Hematopoietic multipotent progenitor cell treated with erythropoietin and hydrocortisone succinate and interleukin-3 and kit ligand, for 4 days (in vitro differentiated cells): ENCODE measurements at places on chromosomes 12 and 14.

- DNase-seq, result peak; percentile 32
Observed at GRCh38 chr14:24298892-24299254, 707 bp downstream of the DHRS1 start.

- DNase-seq, result no peak
Observed at GRCh38 chr14:69573205-69573830, 1.4 kb downstream of the CCDC177 start.

- no peak for DNase-seq
Observed at GRCh38 chr12:102633981-102634605, 153.7 kb upstream of the IGF1 start.

DNA sequence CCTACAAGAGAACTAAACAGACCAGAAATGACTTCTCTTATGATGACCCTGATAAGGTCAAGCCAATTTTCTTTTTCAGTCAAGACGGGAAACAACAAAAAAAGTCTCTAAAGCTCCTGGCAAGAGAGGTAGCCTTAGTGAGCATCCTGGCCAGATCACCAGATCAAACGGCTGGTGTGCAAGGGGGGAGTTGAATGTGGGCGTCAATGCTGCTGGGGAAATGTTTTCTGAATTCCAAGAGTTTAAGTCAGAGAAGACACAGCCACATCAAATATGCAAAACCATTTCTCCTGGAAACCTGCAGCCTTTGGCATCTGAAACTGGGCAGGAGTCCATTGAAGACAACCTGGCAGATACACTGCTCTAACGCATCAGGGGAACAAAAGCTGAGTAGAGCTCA, 16.0 kb upstream of the SELPLG start:
- no peak for DNase-seq

- no peak for DNase-seq
Observed at GRCh38 chr14:97477353-97477752, 680.2 kb downstream of the VRK1 start.

- no peak for DNase-seq
Observed at GRCh38 chr12:6526201-6526600, 8.1 kb upstream of the GAPDH start.

DNA sequence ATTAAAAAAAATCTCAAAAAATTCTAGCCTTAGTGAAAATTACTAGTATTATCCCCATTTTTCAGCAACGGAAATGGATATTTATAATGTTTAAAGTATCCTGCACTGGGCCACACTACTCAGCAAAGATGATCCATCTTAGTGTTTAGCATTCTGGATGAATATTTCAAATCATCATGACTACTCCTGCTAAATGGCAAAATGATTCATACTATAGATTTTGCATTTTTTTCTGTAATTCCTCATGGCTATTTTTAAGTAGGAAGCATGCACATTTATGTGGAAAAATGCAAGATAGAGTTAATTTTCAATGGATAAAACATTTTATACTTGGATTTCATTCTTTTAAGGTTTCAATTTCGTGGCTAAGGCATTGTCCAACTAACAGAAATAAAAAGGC, 59.6 kb downstream of the LRFN5 start:
- no peak for DNase-seq

DNA sequence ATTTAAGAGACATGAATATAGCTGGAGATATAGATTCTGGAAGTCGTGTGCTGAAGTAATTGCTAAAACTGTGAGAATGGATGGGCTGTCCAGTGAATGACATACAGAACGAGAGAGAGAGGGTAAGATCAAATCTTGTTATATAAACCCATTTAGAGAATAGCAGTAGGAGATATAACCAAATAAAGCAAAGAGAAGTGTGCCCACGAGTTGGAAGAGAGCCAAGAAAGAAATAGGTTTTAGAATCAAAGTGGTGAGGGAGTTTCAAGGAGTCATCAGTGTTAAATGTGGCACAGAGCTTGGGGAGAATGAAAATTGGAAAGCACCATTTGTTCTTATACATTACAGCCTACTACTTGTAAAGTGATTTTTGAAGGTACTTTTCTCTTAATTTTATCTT, 19.2 kb downstream of the TOGARAM1 start:
- peak; percentile 38 for DNase-seq

DNA sequence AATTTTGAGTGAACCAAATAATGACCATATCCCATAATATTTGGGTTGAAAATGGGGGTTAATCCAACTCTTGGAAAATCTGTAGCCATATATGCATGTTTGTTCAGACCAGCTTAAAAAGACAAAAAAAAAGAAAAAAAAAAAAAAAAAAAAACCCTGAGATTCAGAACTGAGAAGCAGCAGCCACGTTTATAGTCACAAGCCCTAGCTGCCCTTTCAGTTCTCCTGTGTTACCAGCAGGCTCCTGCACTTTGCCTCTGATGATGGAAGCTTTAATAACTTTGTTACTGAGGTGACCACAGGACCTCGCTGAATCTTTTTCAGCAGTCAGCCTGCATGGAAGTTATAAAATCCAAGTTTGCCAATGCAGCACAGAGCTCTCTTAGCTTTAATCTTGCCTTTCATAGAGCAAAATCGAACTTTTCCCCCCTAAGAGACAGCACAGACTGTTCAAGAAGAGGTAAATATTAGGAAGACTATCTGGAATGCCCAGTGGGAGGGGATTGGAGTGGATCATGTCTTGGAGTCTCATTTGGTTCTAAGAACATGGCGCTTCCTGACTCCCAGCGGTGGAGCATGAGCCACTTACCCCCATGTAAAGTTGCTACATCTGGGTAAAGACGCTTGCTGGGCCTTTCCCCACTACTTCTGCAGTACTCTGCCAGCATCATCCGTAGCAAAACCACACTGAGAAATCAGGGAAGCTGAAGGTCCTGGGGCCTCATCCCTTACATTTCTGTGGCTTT, 20.6 kb downstream of the GNG2 start:
- DNase-seq, result no peak

DNA sequence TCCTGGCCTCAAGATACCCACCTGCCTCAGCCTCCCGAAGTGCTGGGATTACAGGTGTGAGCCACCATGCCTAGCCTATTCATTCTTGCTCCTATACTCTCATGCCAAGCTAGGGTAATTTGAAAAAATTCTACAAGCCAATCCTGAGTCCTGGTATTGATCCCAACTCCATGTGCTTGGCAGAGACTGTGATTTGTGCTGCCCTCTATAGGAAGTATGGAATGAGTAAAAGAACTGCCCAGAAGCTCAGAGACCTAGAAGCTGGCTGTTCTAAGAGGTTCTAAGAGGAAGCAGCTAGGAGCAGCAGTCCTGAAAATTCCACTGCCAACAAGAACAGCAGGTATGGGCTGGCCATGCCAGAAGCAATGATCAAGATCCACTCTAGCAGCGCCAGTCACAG, 402.5 kb downstream of the PCNX1 start:
- no peak for DNase-seq

- DNase-seq, result peak; percentile 73
Observed at GRCh38 chr14:60242429-60242828, 6.6 kb upstream of the PPM1A start.

- no peak for DNase-seq
Observed at GRCh38 chr12:8817856-8818255, 4.6 kb upstream of the A2ML1 start.

DNA sequence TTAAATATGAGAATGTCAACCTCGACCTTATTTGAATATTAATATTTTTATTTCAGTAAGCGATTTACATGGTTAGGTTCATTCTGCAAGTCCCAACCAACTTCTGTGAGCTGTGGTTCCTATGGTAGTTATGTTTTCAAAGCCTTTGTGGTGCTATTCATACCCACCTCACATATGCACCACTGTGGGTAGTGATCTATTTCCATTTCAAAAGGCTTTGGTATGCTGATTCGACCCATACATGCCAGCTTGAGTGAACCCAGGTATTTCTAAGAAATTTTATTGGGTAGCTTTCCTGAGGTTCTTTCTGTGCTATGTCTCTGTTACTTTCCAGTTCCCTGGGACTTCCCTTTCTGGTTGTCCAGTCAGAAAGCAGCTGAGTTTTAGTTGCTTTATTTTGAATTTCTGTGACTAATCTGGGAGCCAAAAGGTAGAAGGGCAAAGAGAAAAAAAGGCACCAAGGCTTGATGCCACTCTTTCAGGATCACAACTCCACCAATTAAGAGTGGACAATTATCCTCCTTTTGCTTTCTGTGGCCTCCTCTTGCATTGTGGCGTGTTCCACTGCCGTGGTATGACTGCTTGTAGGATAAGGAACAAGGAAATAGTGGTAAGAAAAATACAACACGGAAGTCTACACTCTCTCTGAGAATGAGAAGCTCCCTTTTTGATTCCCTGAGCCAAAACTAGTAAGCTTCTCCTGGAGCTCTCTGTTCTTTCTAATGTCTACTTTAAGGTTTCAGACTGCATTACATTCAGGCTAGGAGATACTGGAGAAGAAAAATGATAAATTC, 729.1 kb downstream of the NOVA1 start:
- no peak for DNase-seq

GRCh38 chr12:38541849-38542248, 225.3 kb downstream of the ALG10B start:
- DNase-seq, result no peak

DNA sequence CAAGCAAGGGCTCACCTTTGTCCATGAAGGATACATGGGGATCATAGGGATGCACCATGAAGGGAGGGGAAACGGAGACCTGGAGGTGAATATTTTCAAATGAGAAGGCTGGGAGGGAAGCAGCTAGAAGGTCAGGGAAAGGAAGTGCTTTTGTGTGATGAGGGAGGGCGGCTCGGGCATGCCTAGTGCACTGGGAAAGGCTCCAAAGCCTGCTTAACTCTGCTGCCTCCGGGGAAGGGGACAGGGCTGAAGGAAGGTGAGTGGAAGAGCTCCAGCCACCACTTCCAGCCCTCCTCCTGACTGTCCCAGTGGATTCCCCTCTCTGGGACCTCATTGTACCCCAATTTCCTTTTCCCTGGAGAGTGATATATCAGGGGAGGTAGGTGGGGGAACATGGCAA, 149.4 kb upstream of the PRMT8 start:
- no peak for DNase-seq

GRCh38 chr14:75496755-75497154, 25.5 kb upstream of the BATF start:
- DNase-seq, result peak; percentile 22

- no peak for DNase-seq
Observed at GRCh38 chr12:49894751-49895148, 8.9 kb downstream of the FAIM2 start.

DNA sequence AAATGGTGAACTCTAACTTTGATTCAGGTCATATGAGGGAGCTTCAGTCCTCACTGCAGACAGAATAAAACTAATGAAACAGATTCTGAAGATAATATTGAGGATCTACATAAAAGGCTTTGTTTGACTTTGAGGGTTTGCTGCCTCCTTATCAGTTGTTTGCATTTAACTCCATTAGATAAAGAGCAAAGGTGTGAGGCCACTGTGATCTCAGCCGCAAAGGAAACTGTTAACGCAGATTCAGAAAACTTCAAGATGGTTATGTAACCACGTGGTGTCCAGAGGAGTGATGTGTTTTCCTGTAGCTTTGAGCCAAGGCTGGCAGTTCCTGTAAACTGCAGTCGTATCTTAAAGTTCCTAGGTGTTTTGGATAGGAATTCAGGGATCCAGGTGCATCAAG, 67.8 kb downstream of the METTL25 start:
- DNase-seq, result peak; percentile 4

DNA sequence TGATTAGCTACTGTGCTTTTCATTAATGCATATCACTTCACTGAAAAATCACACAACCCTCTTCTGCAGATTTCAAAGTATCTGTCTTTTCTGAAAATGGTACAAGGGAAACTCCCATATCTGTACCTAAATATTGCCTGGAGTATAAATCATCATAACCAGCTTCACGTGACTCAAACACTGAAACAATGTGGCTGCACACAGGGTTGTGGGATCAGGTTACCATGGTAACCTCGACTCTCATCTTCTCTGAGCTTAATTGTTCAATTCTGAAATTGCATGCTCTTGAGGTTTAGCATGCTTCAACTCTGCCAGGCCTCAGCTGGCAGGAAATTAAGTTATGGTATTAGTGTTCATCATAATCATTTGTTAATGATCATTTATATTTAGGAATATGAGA, 77.5 kb upstream of the CPSF6 start:
- DNase-seq, result no peak

- DNase-seq, result no peak
Observed at GRCh38 chr12:57213763-57214397, 2.7 kb upstream of the NXPH4 start.

GRCh38 chr12:71940068-71940467, 1.4 kb downstream of the TPH2 start:
- no peak for DNase-seq

DNA sequence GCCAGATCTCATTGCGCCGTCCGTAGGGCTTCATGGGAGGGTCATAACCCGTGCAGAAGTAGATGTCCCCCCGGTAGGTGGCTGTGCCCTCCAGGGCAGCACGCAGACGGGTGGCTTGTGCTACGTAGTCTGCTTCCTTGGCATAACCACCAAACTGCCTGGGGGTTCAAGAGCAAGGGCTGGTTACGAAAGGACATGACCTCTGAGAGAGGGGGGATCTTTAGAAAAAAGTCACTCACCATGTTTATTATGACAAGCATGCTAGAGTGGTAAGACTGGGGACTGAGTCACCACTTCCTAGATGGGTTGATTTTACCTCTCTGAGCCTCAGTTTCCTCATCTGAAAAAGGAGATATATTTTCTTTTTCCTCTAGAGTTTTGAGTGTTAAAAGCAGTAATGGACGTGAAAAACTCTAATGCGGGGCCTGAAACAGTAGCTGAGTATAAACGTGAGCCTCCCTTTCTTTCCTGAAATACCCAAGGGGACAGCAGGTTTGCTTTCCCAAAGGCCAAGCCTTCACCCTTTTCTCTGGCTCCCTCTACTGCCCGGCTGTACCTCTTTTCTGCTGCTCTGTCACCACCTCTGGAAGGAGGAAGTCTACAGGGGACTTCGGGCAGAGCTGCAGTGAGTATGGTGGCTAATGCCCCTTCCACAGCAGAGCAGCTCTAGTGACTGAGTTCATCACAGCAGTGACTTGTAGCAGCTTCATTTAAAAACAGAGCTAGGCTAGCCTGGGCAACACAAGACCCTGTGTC, 23.5 kb upstream of the GPRC5D start:
- DNase-seq, result peak; percentile 73

DNA sequence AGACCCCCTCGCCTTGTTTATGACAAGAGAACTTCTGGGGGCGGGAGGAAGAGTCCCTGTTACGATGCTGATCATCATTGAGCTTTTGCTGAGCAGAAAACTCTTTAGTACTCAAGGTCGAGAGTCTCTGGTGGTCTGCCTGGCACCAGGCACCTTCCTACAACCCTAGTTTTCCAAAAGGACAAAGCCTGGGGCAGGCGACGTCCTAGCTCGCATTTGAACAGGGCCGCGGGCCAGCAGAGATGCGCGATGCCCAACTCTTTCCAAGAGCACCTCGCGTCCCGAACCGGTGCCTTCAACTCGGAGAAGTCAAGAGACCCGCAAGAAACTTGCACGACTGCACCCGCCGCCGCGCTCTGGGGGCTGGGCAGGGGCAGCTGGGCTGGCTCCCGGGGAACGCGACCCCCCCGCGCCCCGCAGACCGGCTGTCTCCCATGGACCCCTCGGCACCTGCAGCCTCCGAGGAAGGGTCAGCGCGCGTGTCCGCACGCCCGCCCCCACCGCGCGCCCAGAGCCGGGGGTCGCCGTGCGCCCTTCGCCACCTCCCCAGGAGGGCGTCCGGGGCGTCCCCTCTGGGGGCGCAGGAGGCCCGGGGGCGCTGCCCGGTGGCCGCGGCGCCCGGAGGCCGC, 377 bp upstream of the BCL7A start:
- peak; percentile 56 for DNase-seq

GRCh38 chr12:117854339-117855012, 114.3 kb downstream of the KSR2 start:
- peak; percentile 66 for DNase-seq
